Activated CD4-positive, alpha-beta T cell treated with anti-CD3 and anti-CD28 coated beads, Interleukin-2, amount 10 ng/mL, durations not matched to agents 24 days and 14 days (primary cell): ENCODE measurements at places on chromosomes 4 and X. TPM values are rescaled to one million over a fixed set of nuclear protein-coding genes. Genes with fewer than 3 reads are reported as not detected.

The TAF7L gene
- total RNA-seq: 0.19 TPM in 1 of 2 replicates, not detected in the other

The CLIC2 gene
- total RNA-seq: 0.17 and 0.58 TPM in 2 replicates

The ASB5 gene
- total RNA-seq: not detected in 2 replicates

The LONRF3 gene
- 0.66 and 0.75 TPM in 2 replicates for total RNA-seq

The PPA2 gene
- 65.2 and 69.3 TPM in 2 replicates for total RNA-seq

The TLR10 gene
- total RNA-seq: not detected in 2 replicates

- H3K4me1 ChIP-seq: no peaks in the 10 kb centered on the region
- H3K27ac ChIP-seq: no peak overlapping the region
- DNase-seq: no peak
These were observed 37.9 kb downstream of the KLHL34 start for GRCh38 chrX:21620234-21620633.

GRCh38 chr4:125688841-125689240 is 374.1 kb downstream of the FAT4 start:
- no peaks in the 10 kb centered on the region for H3K27me3 ChIP-seq
- H3K36me3 ChIP-seq: no peaks in the 10 kb centered on the region
- H3K4me3 ChIP-seq: no peak overlapping the region
- H3K4me1 ChIP-seq: no peaks in the 10 kb centered on the region
- H3K27ac ChIP-seq: no peak overlapping the region
- no peak for DNase-seq

- H3K27me3 ChIP-seq: peaks cover 5% of the 10 kb centered on the region
- no peak for DNase-seq
- no peak overlapping the region for H3K4me3 ChIP-seq
- H3K36me3 ChIP-seq: no peaks in the 10 kb centered on the region
- H3K4me1 ChIP-seq: no peaks in the 10 kb centered on the region
- H3K27ac ChIP-seq: no peak overlapping the region
These were observed 33.1 kb upstream of the SLC7A11 start for GRCh38 chr4:138275216-138275615.

- no peak overlapping the region for H3K27ac ChIP-seq
- DNase-seq: no peak
- no peaks in the 10 kb centered on the region for H3K4me1 ChIP-seq
These were observed 301.6 kb downstream of the NAF1 start for GRCh38 chr4:162865102-162865501.

DNA sequence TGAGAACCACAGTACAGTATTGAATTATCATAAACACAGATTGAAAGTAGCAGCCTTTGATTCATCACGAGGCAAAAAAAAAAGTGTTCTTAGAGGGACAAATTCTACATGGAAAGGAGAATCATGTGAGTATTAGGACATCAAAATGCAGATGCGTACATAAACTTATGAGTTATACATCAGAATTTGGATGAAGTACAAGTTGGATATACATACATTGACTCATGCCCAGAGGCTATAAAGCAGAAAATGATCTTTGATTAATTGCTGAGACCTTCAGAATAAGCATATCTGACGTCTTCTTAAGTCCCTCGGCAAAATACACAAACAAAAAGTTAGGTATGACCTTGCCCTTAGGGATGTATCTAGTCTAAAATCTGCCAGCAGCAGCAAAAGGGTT is 206.4 kb downstream of the LDB2 start:
- H3K27me3 ChIP-seq: no peaks in the 10 kb centered on the region
- H3K4me1 ChIP-seq: no peaks in the 10 kb centered on the region
- no peak for DNase-seq
- H3K36me3 ChIP-seq: no peaks in the 10 kb centered on the region
- no peak overlapping the region for H3K4me3 ChIP-seq

GRCh38 chrX:47247999-47248320 is 15.2 kb downstream of the USP11 start:
- peak overlapping the region; percentile 32 for H3K27ac ChIP-seq
- H3K36me3 ChIP-seq: peaks cover 11% of the 10 kb centered on the region
- no peaks in the 10 kb centered on the region for H3K27me3 ChIP-seq
- no peak for DNase-seq
- no peak overlapping the region for H3K4me3 ChIP-seq

GRCh38 chr4:149595500-149595899 is 220.1 kb downstream of the IQCM start:
- H3K27me3 ChIP-seq: no peaks in the 10 kb centered on the region
- H3K27ac ChIP-seq: no peak overlapping the region
- no peak for DNase-seq

- H3K36me3 ChIP-seq: no peaks in the 10 kb centered on the region
- no peak overlapping the region for H3K27ac ChIP-seq
- DNase-seq: no peak
These were observed 282.7 kb upstream of the TAPT1 start for GRCh38 chr4:16508968-16509367.

GRCh38 chrX:69238887-69239231 is 73.6 kb upstream of the PJA1 start:
- no peaks in the 10 kb centered on the region for H3K4me1 ChIP-seq
- H3K4me3 ChIP-seq: no peak overlapping the region
- no peak overlapping the region for H3K27ac ChIP-seq

DNA sequence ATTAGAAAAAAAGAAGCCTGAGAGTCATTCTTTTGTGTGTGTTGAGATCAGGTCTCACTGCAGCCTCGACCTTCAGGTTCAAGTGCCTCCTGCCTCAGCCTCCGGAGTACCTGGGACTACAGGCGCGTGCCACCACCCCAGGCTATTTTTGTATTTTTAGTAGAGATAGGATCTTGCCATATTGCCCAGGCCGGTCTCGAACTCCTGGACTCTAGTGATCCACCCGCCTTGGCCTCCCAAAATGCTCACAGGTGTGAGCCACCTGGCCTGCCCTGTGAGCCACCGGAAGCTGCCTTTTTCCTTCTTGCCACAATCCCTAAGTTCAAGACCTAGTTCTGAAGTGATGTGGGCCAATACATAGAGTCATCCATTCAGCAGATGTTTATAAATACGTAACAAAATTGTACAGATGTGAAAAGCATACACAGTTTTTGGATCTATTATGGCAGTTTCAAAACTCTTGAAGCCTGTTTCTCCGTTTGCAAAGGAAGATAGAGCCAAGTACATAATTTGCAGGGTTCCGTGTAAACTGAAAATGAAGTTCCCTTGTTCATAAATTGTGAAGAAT is 536 bp upstream of the CTSO start:
- H3K36me3 ChIP-seq: no peaks in the 10 kb centered on the region
- H3K27ac ChIP-seq: peak overlapping the region; percentile 99
- DNase-seq: no peak
- H3K4me3 ChIP-seq: peak overlapping the region; percentile 99

DNA sequence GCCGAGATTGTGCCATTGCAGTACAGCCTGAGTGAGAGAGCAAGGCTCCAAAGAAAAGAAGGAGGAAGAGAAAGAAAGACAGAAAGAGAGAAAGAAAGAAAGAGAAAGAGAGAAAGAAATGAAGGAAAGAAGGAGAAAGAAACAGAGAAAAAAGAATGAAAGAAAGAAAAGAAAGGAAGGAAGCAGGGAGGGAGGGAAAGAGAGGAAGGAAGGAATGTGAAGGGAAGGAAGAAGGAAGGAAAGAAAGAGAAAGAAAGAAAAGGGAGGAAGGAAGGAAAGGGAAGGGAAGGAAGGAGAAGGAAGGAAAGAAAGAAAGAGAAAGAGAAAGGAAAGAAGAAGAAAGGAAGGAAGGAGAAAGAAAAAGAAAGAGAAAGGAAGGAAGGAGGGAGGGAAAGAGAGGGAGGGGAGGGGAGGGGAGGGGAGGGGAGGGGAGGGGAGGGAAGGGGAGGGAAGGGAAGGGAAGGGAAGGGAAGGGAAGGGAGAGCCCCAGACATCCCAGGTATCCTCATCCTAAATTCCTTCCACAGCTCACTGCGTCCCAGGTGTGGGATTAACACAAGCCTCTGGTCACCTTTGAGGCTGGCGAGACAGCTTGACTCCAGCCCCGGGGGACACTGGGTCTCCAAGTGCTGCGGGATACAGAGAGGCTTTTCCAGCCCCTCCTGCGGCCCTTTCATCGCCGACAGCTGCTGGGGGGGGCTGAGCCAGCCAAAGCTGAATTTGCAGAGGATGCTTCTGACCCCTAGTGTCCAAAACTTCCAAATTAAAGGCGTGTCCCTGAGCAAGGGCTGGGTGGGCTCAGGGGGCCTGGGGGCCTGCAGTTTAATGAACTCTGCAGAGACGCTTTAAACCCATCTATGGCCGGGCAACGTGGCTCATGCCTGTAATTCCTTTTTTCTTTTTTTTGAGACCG is 24.2 kb upstream of the CSF2RA start:
- peak overlapping the region; percentile 35 for H3K27ac ChIP-seq
- no peaks in the 10 kb centered on the region for H3K27me3 ChIP-seq
- peak; percentile 69 for DNase-seq
- peak overlapping the region; percentile 44 for H3K4me3 ChIP-seq
- peaks cover 2% of the 10 kb centered on the region for H3K36me3 ChIP-seq

DNA sequence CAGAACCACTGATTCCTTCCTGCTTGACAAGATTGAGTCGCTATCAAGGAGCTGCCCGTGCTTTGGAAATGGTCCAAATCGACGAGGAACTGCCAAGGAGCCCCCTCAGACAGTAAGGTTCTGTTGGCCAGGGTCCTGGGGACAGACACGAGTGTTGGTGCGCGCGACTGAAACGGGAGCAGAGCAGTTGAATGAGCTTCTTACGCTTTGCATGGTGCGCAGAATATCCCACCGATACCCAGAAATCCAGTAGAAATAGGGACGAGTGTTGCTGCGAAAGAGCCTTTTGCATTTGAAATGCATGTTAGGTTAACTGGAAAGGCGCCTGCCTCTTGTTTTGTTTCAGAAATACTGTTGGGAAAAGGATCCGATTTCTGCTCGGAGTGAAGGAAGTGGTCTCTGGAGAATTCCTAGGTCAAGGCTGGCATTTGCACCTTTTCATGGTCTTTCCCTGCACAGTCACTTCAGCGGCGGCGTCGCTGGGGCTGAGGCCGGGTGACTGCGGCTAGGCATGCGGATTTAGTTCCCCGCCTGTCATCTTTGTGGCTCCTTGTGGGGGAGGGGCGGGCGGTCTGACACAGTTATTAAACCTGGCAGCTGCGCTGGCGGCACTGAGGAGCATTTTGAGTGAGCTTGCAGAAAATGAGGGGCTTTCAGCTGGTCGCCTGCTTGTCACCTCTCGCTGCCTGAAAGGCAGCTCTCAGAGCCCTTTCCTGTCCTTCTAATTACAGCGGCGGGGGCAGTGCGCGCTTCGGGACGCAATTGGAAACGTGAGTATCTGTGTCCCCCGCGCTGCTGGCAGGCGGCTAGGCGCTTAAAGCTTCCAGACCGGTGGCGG is 51.5 kb upstream of the TRIM2 start:
- peaks cover 48% of the 10 kb centered on the region for H3K4me1 ChIP-seq
- peak overlapping the region; percentile 79 for H3K27ac ChIP-seq
- H3K36me3 ChIP-seq: no peaks in the 10 kb centered on the region

DNA sequence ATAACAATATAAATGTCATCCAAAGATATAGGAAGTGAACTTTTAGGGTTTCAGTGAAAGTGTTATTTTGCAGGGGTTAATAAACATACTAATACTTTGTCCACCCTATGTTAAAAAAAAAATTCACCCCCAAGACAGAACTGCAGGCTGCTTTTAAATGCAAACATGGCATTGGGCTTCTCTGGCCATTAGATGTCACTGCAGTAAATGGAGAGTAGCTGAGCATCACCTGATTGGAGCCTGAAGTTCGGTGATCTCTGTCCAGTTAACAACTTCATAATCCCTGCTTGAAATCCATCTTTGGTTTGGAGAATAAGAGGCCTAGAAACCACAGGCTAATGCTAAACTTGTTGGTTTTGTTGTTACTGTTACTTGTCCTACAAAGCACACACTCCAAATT is 18.7 kb downstream of the SLC25A43 start:
- no peaks in the 10 kb centered on the region for H3K4me1 ChIP-seq
- no peak overlapping the region for H3K27ac ChIP-seq
- no peak overlapping the region for H3K4me3 ChIP-seq
- no peaks in the 10 kb centered on the region for H3K36me3 ChIP-seq
- DNase-seq: no peak

GRCh38 chr4:136390824-136391223 is 1141.5 kb downstream of the PCDH18 start:
- no peaks in the 10 kb centered on the region for H3K4me1 ChIP-seq
- no peaks in the 10 kb centered on the region for H3K36me3 ChIP-seq
- no peak overlapping the region for H3K4me3 ChIP-seq
- DNase-seq: no peak
- no peak overlapping the region for H3K27ac ChIP-seq

- H3K27me3 ChIP-seq: no peaks in the 10 kb centered on the region
- H3K36me3 ChIP-seq: peaks cover 90% of the 10 kb centered on the region
- peaks cover 94% of the 10 kb centered on the region for H3K4me1 ChIP-seq
- H3K27ac ChIP-seq: peak overlapping the region; percentile 98
- H3K4me3 ChIP-seq: peak overlapping the region; percentile 95
- DNase-seq: no peak
These were observed 6.7 kb downstream of the CD99 start for GRCh38 chrX:2697741-2698299.
